Smooth muscle cell of the pulmonary artery (primary cell): ENCODE measurements at places on chromosomes 1 and 21. TPM values are rescaled to one million over a fixed set of nuclear protein-coding genes. Genes with fewer than 3 reads are reported as not detected.

The CDA gene
- 0.39 and 0.92 TPM in 2 replicates for total RNA-seq

The HMCN1 gene
- 151 and 193 TPM in 2 replicates for total RNA-seq

The CKS1B gene
- 26.8 and 39.6 TPM in 2 replicates for total RNA-seq

The RABGAP1L gene
- 30.1 and 32.4 TPM in 2 replicates for total RNA-seq

The ANXA9 gene
- total RNA-seq = 0.20 TPM in 1 of 2 replicates, not detected in the other

The RXRG gene
- 0.03 TPM in 1 of 2 replicates, not detected in the other for total RNA-seq

The KCNQ4 gene
- total RNA-seq = 0.53 and 1.2 TPM in 2 replicates
